ENCODE measurements at places on chromosomes 2 and 18. TPM values are rescaled to one million over a fixed set of nuclear protein-coding genes. Genes with fewer than 3 reads are reported as not detected.

Gene NYAP2
- total RNA-seq, result 0.30 TPM

Gene ALPG
- 1.2 TPM for total RNA-seq

Gene MAPRE3
- 17.1 TPM for total RNA-seq

Gene FBXO15
- 2.2 TPM for total RNA-seq

Gene TRIM43
- total RNA-seq, result not detected

Gene CDH2
- 8.5 TPM for total RNA-seq

Gene GAD1
- 4.3 TPM for total RNA-seq

Gene TXNDC9
- 38.6 TPM for total RNA-seq

Gene HTR2B
- not detected for total RNA-seq

Gene POMC
- not detected for total RNA-seq

Gene CFAP221
- not detected for total RNA-seq

Gene WNT10A
- total RNA-seq, result 1.2 TPM

Gene SNED1
- total RNA-seq, result 9.6 TPM

Gene SGO2
- 25.0 TPM for total RNA-seq

Gene PAIP2B
- total RNA-seq, result 6.1 TPM

Gene LHCGR
- not detected for total RNA-seq

Gene OR6B2
- total RNA-seq, result not detected

Gene RPL31
- total RNA-seq, result 1,251 TPM

Gene ASB18
- total RNA-seq, result not detected

Gene HAAO
- 0.73 TPM for total RNA-seq

Gene FSHR
- total RNA-seq, result not detected

Gene GRHL1
- total RNA-seq, result 10.6 TPM

Gene PFN4
- total RNA-seq, result 2.6 TPM

Gene PLGLB2
- total RNA-seq, result 1.9 TPM

Gene TUBB6
- total RNA-seq, result 47.9 TPM

Gene FAM110C
- total RNA-seq, result 21.1 TPM

Gene COL4A4
- total RNA-seq, result 6.0 TPM

Gene LINC00305
- not detected for total RNA-seq

Gene HSBP1L1
- total RNA-seq, result 41.5 TPM

Gene DPYSL5
- total RNA-seq, result not detected

Gene SPATS2L
- 189 TPM for total RNA-seq

Gene AQP12A
- not detected for total RNA-seq

Gene DIPK1C
- total RNA-seq, result not detected

Gene LYG1
- 0.78 TPM for total RNA-seq

Gene PRKAG3
- total RNA-seq, result not detected

Gene RPIA
- total RNA-seq, result 21.3 TPM

Gene ZNF521
- total RNA-seq, result not detected

Gene TNFAIP6
- not detected for total RNA-seq

Gene NCKAP5
- total RNA-seq, result not detected

Gene VPS54
- 16.7 TPM for total RNA-seq

Gene CYP27A1
- 2.0 TPM for total RNA-seq

Gene SIX3
- total RNA-seq, result 1.4 TPM

Gene RUFY4
- total RNA-seq, result not detected

Gene C2orf66
- total RNA-seq, result not detected

Gene GKN1
- not detected for total RNA-seq

Gene DNAJC5G
- not detected for total RNA-seq

Gene KCNJ3
- not detected for total RNA-seq

Gene ADRA2B
- 0.55 TPM for total RNA-seq

Gene UPP2
- not detected for total RNA-seq

Gene NGEF
- 52.2 TPM for total RNA-seq

Gene ORMDL1
- total RNA-seq, result 21.2 TPM

Measured in PC-9 (cell line).